Kidney (tissue), 22 donors: ENCODE measurements at places on chromosomes 6 and 20. TPM values are rescaled to one million over a fixed set of nuclear protein-coding genes. Genes with fewer than 3 reads are reported as not detected.

The HLA-DMB gene
- 78.0 TPM for total RNA-seq

The ME1 gene
- 3.3 TPM for total RNA-seq

The CDH4 gene
- 1.1 TPM for total RNA-seq

The CD93 gene
- 104 TPM for total RNA-seq

DNA sequence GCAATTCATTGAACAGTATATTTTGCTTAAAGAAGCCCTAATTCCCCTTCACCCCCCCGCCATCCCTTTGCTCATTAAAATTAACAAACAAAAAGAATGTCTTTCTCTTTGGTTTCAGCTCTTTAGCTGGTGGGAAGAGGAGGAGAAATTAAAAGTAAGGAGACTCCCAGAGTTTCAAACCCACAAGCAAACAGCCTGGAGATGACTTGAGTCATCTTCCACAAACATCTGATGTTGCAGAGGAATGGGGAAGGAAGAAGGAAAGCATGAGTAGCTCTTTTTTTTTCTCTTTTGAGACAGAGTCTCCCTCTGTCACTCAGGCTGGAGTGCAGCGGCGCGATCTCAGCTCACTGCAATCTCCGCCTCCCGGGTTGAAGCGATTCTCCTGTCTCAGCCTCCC, 189.6 kb downstream of the ADAT2 start:
- no peaks in the 10 kb centered on the region for H3K27me3 ChIP-seq
- H3K27ac ChIP-seq: no peak overlapping the region
- H3K36me3 ChIP-seq: no peaks in the 10 kb centered on the region
- H3K4me1 ChIP-seq: no peaks in the 10 kb centered on the region
- H3K4me3 ChIP-seq: no peak overlapping the region

GRCh38 chr6:44725070-44725469, 337.6 kb downstream of the CDC5L start:
- no peak overlapping the region for H3K4me3 ChIP-seq
- DNase-seq: no peak
- no peak overlapping the region for H3K27ac ChIP-seq
- H3K27me3 ChIP-seq: no peaks in the 10 kb centered on the region
- H3K4me1 ChIP-seq: no peaks in the 10 kb centered on the region
- no peaks in the 10 kb centered on the region for H3K36me3 ChIP-seq

- H3K27me3 ChIP-seq: no peaks in the 10 kb centered on the region
- no peak overlapping the region for H3K27ac ChIP-seq
- no peak overlapping the region for H3K4me3 ChIP-seq
- no peak for DNase-seq
- H3K36me3 ChIP-seq: no peaks in the 10 kb centered on the region
Observed at GRCh38 chr20:61476956-61477355, 224.9 kb downstream of the CDH4 start.

- H3K4me1 ChIP-seq: peaks cover 10% of the 10 kb centered on the region
- no peaks in the 10 kb centered on the region for H3K27me3 ChIP-seq
- no peaks in the 10 kb centered on the region for H3K36me3 ChIP-seq
- DNase-seq: no peak
Observed at GRCh38 chr6:170279426-170279825, 11.5 kb downstream of the DLL1 start.

DNA sequence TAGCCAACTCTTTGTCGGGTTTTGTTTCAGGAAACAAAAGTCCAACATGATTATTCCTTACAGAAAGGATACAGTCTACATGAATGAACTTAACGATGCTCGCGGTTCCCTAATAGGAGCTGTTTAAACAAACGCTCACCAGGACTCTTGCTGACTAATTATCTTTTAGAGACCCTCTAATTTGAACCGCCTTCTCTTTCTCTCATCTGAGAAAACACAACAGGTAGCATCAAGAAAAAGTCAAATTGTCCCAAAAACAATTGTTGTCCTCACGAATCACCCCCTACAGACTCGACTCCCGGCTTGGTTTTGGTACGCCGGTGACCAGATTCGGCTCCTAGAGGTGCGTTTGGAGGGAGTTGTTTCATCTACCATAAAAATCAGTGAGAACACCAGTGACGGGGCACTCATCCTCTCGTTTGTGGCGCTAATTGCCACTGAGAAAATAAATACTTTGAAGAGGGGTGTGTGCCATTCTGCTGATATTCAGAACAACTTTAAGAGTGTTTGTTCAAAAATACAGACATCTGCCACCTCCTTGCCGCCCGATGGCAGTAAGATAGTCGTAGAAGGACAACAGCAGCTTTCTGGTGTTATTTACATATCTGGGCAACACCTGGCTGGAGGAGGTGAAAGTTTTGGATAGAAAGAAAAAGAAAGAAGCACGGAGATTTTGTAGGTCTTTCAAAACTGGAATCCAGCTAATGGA, 1.1 kb upstream of the SIM1 start:
- H3K27me3 ChIP-seq: peaks cover 62% of the 10 kb centered on the region
- DNase-seq: no peak
- H3K4me3 ChIP-seq: peak overlapping the region; percentile 63

- H3K27ac ChIP-seq: no peak overlapping the region
- H3K4me3 ChIP-seq: no peak overlapping the region
- no peak for DNase-seq
- no peaks in the 10 kb centered on the region for H3K4me1 ChIP-seq
- peaks cover 2% of the 10 kb centered on the region for H3K36me3 ChIP-seq
- no peaks in the 10 kb centered on the region for H3K27me3 ChIP-seq
Observed at GRCh38 chr6:160069050-160069454, 52.6 kb upstream of the SLC22A1 start.

GRCh38 chr6:157679605-157680580, 143.2 kb upstream of the SNX9 start:
- DNase-seq: no peak
- H3K4me3 ChIP-seq: no peak overlapping the region
- H3K36me3 ChIP-seq: no peaks in the 10 kb centered on the region
- no peak overlapping the region for H3K27ac ChIP-seq

- H3K27me3 ChIP-seq: no peaks in the 10 kb centered on the region
- no peak overlapping the region for H3K27ac ChIP-seq
- H3K4me3 ChIP-seq: no peak overlapping the region
- H3K36me3 ChIP-seq: no peaks in the 10 kb centered on the region
- peak; percentile 25 for DNase-seq
Observed at GRCh38 chr6:91895599-91896285, 1308.9 kb upstream of the MAP3K7 start.

DNA sequence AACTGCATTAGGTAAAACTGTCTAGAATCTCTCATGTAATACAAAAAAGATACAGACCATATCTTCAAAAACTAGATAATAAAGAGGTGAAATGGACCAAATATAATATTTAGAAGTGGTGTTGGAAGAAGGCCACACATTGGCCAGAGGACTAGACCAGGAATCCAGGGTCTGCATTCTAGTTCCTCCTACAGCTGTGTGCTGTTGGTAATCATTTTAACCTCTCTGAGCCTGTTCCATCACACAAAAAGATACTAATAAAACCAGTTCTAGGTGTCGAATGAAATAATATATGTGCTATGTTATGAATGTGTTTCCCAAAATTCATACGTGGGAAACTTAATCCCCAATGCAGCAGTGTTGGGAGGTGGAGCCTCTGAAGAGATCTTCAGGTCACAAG, 111.6 kb upstream of the RREB1 start:
- no peak overlapping the region for H3K27ac ChIP-seq
- no peaks in the 10 kb centered on the region for H3K27me3 ChIP-seq
- H3K36me3 ChIP-seq: no peaks in the 10 kb centered on the region
- DNase-seq: no peak

DNA sequence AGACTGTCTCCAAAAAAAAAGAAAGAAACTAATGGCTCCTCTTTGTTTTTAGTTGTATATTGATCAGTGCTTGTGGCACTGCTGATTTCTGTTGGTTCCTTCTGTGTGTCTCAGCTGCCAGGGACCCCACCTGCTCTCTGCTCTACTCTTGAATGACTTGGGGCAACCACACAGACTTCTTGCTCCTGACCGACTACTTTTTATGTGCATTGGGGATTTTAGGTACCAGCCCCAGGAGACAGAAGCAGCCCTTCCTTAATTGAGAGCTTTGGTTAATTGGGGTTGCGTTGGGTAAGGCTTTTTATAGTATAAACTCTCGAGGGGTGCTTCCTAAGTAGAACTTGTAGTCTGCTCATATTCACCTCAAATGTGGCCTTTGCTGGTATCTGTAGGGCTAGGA, 6.9 kb downstream of the STK35 start:
- peaks cover 3% of the 10 kb centered on the region for H3K36me3 ChIP-seq
- peaks cover 32% of the 10 kb centered on the region for H3K4me1 ChIP-seq
- no peak for DNase-seq
- no peak overlapping the region for H3K4me3 ChIP-seq

GRCh38 chr6:96899451-96899998, 1.8 kb upstream of the NDUFAF4 start:
- no peaks in the 10 kb centered on the region for H3K27me3 ChIP-seq
- no peak overlapping the region for H3K4me3 ChIP-seq
